ENCODE measurements at places on chromosomes 2 and 18.

DNA sequence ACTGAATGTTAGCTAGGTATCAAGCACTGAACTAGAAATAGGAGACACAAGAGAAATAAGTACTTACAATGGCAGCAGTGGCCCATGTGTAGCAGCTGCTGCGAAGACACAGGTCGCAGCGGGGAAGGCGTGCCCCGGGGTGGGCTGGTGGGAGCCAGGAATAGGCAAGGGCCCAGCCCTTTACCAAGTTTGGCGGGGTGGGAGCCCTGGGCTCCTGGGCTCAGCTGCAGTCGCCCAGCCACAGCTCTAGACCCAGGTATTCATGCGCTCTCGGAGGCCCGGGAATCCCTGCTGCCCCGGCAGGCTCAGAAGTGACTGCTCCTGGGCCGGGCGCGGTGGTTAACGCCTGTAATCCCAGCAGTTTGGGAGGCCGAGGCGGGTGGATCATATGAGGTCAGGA is 1287.3 kb downstream of the CNTNAP5 start:
- DNase-seq: no peak

- no peak for DNase-seq
Measured at GRCh38 chr2:192010073-192010472, 163.2 kb upstream of the CAVIN2 start.

DNA sequence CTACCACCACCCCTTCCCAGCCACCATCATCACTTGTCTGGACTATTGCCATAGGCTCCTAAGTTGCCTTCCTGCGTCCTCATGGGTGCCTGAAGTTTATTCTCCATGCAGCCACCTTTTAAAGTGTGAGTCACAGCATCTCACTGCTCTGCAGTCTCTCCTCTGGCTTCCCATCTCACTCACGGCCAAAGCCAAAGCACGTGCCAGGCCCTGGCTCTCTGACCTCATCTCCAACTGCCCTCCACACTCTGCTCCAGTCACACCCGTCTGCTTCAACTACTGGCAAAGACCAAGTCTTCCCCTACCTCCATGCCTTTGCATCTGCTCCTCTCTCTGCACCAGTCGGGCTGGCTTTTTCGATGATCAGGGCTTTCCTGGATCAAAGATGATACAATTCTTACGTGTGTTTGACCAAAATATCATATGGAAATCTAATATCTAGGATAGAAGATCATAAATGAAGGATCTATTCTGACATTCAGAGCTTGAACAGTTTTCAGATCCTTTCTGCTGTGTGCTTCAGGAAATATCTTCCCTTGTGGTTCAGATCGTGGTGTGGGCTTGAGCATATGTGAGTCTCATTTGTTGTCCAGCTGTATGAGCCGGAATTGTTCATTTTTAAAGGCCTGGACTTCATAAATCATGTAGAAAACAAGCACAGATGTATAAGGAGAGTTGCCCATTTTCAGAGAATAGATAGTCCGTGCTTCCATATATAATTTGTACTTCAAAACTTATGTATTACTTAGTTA is 175.6 kb downstream of the PRKCE start:
- DNase-seq: no peak

DNA sequence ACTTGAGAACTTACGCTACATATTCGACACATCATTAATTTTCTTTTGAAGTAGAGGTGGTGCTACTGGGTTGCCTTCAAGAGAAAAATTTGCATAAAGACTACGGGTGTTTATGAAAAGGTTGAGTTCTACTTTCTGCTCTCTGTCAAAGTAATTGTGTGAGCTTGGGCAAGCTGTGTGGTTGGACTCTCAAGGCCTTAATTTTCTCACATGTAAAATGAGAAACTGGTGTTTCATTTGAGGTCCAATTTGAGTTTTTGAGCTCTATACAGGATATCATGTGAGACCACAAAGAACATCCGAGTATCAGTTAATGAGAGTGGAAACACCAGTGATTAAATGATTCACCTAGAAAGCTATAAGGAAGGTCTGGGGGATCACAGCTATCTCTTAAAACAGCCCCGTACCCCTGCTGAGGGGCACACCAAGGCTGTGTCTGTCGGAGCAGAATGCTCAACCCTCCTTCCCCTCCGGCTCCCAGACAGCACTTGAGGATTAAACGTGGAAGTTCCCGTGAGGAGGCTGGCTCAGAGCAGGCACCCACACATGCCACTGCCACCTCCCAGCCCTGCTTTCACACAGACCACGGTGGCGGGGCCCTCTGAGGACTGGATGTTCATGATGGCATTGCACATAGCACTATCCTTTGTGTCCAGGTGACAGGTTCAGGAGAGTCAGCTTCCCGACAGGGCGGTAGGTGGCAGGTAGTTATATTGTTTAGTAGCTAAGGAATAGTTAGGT is 191.8 kb downstream of the RNF144A start:
- DNase-seq: no peak

GRCh38 chr2:222292149-222293134 is 6.4 kb downstream of the PAX3 start:
- DNase-seq: no peak

- no peak for DNase-seq
Measured at GRCh38 chr2:134839649-134840048, 1.2 kb downstream of the ACMSD start.

- DNase-seq: peak; percentile 95
Measured at GRCh38 chr2:149160701-149161217, 122.3 kb downstream of the LYPD6B start.

DNA sequence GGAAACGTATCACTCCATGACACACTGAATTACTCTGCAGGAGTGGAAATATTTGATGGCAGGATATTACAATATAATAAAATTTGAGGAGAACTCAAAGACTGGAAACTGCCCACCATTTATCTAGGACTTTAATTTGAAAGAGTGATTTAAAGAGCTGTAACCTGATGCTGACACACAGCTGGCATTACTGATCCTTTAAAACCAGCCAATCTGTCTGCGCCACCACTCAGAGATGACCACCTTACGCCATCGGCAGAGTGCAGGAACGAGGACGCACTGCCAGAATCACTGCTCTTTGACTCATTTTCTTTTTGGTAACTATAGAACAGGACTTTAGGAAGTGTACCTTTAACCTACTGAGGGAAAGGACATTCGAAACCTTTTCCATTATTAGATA is 114.1 kb downstream of the EPB41L3 start:
- DNase-seq: no peak

DNA sequence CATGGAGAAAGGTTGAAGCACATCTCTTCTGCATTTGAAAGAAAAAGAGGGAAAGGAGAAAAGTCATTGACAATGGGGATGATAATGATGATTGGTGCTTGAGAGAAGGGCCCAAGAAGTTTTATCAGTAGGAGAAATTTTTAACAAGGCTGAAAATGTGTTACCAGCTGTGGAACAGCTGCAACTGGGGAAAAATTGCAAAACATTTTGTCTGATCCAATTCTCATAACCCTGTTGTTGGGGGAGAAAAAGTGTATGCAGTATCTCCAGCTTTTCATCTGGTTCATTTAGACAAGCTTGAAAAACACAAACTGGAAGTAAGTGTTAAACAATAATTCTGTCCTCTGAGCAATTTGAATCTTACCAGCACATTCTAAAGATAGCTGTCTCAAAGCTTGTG is 92.7 kb downstream of the CSRNP3 start:
- DNase-seq: no peak

GRCh38 chr2:220071696-220072095 is 444.3 kb downstream of the SLC4A3 start:
- no peak for DNase-seq

DNA sequence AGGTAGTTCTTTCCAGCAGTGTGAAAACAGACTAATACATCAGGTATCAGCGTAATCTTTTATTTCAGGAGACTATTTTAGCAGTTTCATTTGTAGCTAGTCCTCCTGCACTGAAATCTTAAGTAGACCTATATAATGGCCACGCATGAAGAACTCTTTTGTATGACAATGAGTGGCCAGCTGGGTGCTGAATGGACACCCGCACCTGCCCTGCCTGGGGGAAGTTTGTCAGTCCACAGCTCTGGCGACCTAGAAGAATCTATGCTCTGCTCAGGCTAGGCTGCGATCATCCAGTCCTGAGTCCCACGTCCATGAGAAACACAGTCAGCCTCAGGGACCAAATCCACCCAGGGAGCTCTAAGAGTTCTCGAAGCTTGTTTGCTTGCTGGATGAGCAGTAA is 709.2 kb upstream of the ID2 start:
- DNase-seq: no peak
